ENCODE measurements at places on chromosomes 2 and 18.

GRCh38 chr18:24685254-24685959 lies 225.0 kb downstream of the HRH4 start:
- H3K36me3 ChIP-seq = no peaks in the 10 kb centered on the region
- no peak overlapping the region for H3K4me3 ChIP-seq
- H3K4me1 ChIP-seq = no peaks in the 10 kb centered on the region
- DNase-seq = no peak
- no peak overlapping the region for H3K27ac ChIP-seq

GRCh38 chr18:8657873-8658470 lies 47.4 kb upstream of the MTCL1 start:
- no peak overlapping the region for H3K27ac ChIP-seq
- H3K4me3 ChIP-seq = no peak overlapping the region
- H3K4me1 ChIP-seq = peaks cover 32% of the 10 kb centered on the region
- H3K36me3 ChIP-seq = no peaks in the 10 kb centered on the region

- H3K27ac ChIP-seq = no peak overlapping the region
- no peak overlapping the region for H3K4me3 ChIP-seq
- DNase-seq = no peak
- peaks cover 6% of the 10 kb centered on the region for H3K4me1 ChIP-seq
- H3K27me3 ChIP-seq = no peaks in the 10 kb centered on the region
Measured at GRCh38 chr2:217031445-217031844, 171.6 kb upstream of the TNP1 start.

GRCh38 chr2:98664323-98664722 lies 55.9 kb downstream of the UNC50 start:
- no peak overlapping the region for H3K4me3 ChIP-seq
- peak overlapping the region; percentile 28 for H3K27ac ChIP-seq
- no peaks in the 10 kb centered on the region for H3K4me1 ChIP-seq
- H3K36me3 ChIP-seq = no peaks in the 10 kb centered on the region
- no peak for DNase-seq

GRCh38 chr18:9348079-9348671 lies 13.6 kb downstream of the TWSG1 start:
- DNase-seq = no peak
- H3K4me3 ChIP-seq = no peak overlapping the region
- no peaks in the 10 kb centered on the region for H3K4me1 ChIP-seq
- H3K36me3 ChIP-seq = no peaks in the 10 kb centered on the region

DNA sequence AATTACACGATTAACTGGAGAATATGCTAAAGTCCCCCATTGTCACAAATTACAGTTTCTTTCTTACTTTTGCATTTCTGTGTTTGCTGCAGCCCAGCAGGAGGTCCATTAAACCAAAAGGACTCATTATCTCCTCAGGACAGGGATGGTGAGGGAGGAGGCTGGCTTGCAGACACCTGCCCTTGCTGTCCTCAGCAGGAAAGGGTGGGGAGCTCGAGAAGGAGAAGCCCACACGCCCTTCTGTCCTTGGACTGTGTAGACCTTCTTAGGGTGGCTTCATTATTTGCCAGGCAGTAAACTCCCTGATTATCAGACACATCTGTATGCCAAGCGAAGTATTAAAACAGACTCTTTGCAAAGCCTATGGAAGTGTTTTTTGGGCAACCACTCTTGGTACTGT lies 196.0 kb downstream of the LDLRAD4 start:
- H3K27me3 ChIP-seq = no peaks in the 10 kb centered on the region
- H3K36me3 ChIP-seq = no peaks in the 10 kb centered on the region
- H3K4me1 ChIP-seq = peaks cover 7% of the 10 kb centered on the region
- no peak overlapping the region for H3K27ac ChIP-seq
- no peak for DNase-seq

DNA sequence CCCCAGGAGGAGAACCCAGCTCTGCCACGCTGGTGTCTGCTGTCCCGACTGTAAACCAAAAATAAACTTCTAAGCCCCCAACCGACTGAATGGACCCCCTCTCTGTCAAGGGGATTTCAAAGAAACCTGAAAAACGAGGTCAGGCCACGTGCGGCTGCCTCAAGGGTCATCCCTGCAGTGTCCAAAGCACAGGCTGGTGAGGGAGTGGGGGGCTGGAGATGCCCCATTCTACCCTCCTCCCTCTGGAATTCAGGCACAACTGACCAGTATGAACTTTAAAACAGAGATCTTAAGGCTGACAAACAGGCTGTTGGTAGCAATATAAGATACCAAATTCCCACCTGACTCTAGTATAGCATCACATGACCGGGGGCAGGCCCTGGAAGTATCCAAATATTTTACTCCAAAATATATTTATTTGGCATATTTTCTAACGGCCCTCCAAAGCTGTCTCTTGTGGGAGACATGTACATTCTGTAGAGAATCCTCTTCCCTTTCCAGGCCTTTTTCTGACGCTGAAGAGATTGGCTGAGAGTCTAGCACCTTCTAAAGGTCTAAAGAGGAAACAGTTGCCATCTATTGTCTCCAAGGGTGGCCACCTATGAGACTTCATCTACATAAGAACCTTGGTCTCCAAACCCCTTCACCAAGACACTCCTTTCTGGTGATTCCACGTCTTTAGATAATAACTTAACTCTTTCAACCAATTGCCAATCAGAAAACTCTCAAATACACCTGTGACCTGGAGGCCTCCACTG lies 40.4 kb upstream of the CTDP1 start:
- H3K36me3 ChIP-seq = no peaks in the 10 kb centered on the region
- no peak overlapping the region for H3K27ac ChIP-seq
- H3K27me3 ChIP-seq = peaks cover 19% of the 10 kb centered on the region

GRCh38 chr2:199744260-199744659 lies 106.7 kb downstream of the FTCDNL1 start:
- no peaks in the 10 kb centered on the region for H3K4me1 ChIP-seq
- H3K27ac ChIP-seq = no peak overlapping the region
- no peaks in the 10 kb centered on the region for H3K36me3 ChIP-seq
- DNase-seq = no peak
